ENCODE measurements at places on chromosomes 7 and 10.

- H3K27me3 ChIP-seq, result no peaks in the 10 kb centered on the region
- no peak overlapping the region for H3K27ac ChIP-seq
- no peaks in the 10 kb centered on the region for H3K36me3 ChIP-seq
- no peak overlapping the region for H3K4me3 ChIP-seq
- peaks cover 4% of the 10 kb centered on the region for H3K4me1 ChIP-seq
- no peak for DNase-seq
Observed at GRCh38 chr7:54788664-54789063, 29.7 kb upstream of the SEC61G start.

DNA sequence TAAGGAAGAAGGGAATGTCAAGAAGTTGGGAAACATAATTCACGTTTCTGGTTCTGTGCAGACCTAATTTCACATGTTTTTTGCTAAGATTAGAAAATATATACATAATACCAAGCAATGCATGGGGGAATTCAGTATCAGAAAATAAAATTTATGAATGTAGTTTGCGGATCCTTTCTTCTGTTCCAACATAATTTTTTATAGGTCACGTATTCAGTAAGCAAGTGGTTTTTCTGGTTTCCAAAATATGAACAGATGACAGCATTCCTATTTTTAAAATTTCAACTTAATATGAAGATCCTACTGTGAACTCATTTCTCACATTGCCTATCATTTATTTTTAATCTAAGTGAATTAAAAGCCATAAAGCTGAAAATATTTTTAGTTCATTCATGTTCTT is 560.0 kb upstream of the NRG3 start:
- no peak overlapping the region for H3K4me3 ChIP-seq
- no peaks in the 10 kb centered on the region for H3K36me3 ChIP-seq
- DNase-seq, result no peak
- H3K27ac ChIP-seq, result no peak overlapping the region
- H3K4me1 ChIP-seq, result no peaks in the 10 kb centered on the region
- no peaks in the 10 kb centered on the region for H3K27me3 ChIP-seq

- H3K27ac ChIP-seq, result no peak overlapping the region
- H3K4me1 ChIP-seq, result no peaks in the 10 kb centered on the region
- no peak for DNase-seq
- no peaks in the 10 kb centered on the region for H3K27me3 ChIP-seq
- no peak overlapping the region for H3K4me3 ChIP-seq
Observed at GRCh38 chr10:56329961-56330360, 31.1 kb downstream of the ZWINT start.

GRCh38 chr7:77238703-77239136 is 39.1 kb upstream of the FGL2 start:
- H3K27me3 ChIP-seq, result no peaks in the 10 kb centered on the region
- peak overlapping the region; percentile 27 for H3K27ac ChIP-seq
- H3K4me3 ChIP-seq, result no peak overlapping the region
- peaks cover 3% of the 10 kb centered on the region for H3K4me1 ChIP-seq
- no peaks in the 10 kb centered on the region for H3K36me3 ChIP-seq
- DNase-seq, result no peak

GRCh38 chr10:55631071-55631654 is 729.9 kb downstream of the ZWINT start:
- peak overlapping the region; percentile 43 for H3K4me3 ChIP-seq
- H3K27ac ChIP-seq, result no peak overlapping the region
- no peaks in the 10 kb centered on the region for H3K27me3 ChIP-seq
- peak; percentile 48 for DNase-seq

DNA sequence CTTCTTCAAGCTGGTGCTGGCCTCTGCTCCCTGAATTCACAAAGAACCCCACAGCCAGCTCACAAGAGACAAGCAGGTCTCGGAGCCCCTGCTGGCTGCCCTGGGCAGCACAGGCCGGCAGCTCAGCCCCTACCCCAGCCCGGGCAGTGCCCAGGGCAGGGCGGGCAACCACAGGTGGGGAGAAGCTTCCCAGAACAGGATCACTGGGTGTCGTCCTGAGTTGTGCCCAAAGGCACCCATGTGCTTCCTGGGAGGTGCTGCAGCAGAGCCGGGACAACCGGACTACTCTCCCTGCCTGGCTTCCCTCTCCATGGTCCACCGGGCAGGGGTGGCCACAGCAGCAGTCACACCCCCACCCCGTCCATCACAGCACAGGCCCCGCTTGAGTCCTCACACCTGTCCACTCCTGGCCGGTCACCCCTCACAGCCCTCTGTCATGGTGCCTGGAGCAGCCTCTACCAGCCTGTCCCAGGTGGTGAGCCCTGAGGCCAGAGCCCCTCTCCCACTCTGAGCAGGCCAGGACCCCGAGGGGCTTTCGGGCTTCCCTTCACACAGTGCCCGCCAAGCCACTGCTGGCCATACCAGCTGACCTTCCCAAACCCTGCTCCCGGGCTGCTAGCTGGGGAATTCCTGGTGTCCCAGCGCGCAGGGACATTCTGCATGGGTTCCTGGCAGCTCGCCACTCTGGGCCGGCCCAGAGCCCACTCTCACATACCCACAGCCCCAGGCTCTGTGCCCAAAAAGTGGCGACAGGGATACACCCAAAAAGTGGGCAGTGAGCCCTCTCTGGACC is 3.1 kb downstream of the RASGEF1A start:
- no peak overlapping the region for H3K4me3 ChIP-seq
- DNase-seq, result no peak
- H3K27ac ChIP-seq, result no peak overlapping the region
- H3K36me3 ChIP-seq, result no peaks in the 10 kb centered on the region

DNA sequence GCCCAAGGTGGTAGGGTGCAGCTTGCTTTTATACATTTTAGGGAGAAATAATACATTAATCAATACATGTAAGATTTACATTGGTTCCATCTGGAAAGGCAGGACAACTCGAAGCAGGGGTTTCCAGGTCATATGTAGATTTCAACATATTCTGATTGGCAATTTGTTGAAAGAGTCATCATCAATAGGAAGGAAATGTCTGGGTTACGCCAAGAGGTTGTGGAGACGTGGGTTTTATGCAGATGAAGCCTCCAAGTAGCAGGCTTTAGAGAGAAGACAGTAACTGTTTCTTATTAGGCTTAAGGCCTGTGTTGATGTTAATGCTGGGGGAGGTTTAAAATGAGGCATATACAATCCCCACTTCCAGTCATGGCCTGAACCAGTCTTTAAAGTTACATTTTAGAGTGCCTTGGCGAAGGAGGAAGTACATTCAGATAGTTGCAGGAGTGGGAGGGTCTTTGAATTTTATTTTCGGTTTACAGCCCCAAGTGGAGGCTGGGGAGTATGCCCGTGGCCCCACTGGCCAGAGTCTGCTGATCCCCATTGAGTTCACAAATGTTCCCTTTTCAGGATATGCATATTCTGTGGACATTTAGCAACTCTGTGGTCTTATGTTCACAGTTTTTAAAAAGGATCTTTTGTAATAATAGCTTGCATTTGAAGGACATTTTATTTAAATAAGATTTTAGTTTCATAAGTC is 166.0 kb upstream of the GDF10 start:
- no peak for DNase-seq
- H3K4me1 ChIP-seq, result no peaks in the 10 kb centered on the region
- no peak overlapping the region for H3K4me3 ChIP-seq

DNA sequence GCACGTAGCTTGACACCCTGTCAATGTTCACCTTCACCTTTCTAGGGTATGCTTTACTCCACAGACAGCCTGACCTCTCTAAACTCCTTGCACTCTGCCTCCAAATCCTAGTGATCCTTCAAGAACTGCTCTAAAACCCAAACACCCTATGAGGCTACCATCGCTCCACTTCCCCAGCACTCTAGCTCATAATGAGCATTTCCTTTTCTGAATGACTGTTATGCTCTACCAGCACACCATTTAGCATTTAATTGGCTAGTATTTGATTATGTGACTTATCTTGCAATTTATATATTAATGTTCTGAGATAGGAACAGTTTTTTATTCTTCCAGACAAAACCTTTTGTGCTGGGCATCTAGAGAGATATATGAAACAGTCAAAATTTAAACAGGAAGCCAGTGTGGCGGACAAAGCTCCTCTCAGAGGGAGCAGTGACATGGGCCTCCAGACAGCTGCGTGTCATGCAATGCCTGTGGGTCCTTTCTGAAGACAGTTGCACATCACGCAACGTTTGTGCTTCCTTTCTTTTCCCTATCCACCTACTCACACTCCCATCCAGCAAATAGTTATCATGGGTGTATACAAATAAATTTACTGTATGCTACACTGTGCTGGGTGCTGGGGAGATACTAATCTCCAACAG is 86.3 kb downstream of the ALOX5 start:
- H3K27me3 ChIP-seq, result no peaks in the 10 kb centered on the region
- peaks cover 4% of the 10 kb centered on the region for H3K36me3 ChIP-seq
- H3K4me3 ChIP-seq, result no peak overlapping the region

DNA sequence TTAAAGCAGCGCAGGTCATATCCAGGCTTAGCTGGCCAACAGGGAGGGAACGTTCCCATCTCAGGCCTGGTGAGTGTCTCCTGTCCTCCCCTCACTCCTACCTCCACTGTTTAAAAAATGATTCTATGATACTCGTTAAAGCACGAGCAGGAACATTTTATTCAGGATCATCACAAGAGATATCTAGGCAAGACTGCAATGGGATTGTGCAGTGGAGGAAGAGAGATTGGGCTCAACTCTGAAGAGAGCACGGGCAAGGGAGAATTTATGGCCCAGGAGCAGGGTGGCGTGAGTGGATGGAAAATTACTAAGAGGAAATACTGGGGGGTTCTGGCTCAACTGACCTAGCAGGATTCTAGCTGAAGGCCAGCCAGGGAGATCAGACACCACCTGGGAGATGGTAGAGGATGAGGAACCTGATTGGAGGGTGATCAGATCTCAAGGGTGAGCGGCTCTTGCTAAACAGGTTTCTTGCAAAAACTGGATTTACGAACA is 9.0 kb upstream of the HSPB1 start:
- no peaks in the 10 kb centered on the region for H3K27me3 ChIP-seq
- peaks cover 8% of the 10 kb centered on the region for H3K4me1 ChIP-seq
- H3K36me3 ChIP-seq, result no peaks in the 10 kb centered on the region

- no peak overlapping the region for H3K4me3 ChIP-seq
- H3K4me1 ChIP-seq, result peaks cover 24% of the 10 kb centered on the region
- H3K36me3 ChIP-seq, result no peaks in the 10 kb centered on the region
- H3K27ac ChIP-seq, result no peak overlapping the region
- DNase-seq, result no peak
Observed at GRCh38 chr10:110711382-110711781, 67.2 kb downstream of the RBM20 start.

GRCh38 chr10:7625836-7626235 is 40.9 kb downstream of the ITIH5 start:
- no peaks in the 10 kb centered on the region for H3K36me3 ChIP-seq
- H3K27me3 ChIP-seq, result peaks cover 3% of the 10 kb centered on the region
- H3K4me1 ChIP-seq, result no peaks in the 10 kb centered on the region
- no peak overlapping the region for H3K27ac ChIP-seq
- H3K4me3 ChIP-seq, result no peak overlapping the region

- H3K27ac ChIP-seq, result no peak overlapping the region
- no peaks in the 10 kb centered on the region for H3K27me3 ChIP-seq
- no peak for DNase-seq
- H3K4me1 ChIP-seq, result no peaks in the 10 kb centered on the region
- H3K36me3 ChIP-seq, result no peaks in the 10 kb centered on the region
- no peak overlapping the region for H3K4me3 ChIP-seq
Observed at GRCh38 chr10:109275960-109276359, 647.4 kb downstream of the XPNPEP1 start.

DNA sequence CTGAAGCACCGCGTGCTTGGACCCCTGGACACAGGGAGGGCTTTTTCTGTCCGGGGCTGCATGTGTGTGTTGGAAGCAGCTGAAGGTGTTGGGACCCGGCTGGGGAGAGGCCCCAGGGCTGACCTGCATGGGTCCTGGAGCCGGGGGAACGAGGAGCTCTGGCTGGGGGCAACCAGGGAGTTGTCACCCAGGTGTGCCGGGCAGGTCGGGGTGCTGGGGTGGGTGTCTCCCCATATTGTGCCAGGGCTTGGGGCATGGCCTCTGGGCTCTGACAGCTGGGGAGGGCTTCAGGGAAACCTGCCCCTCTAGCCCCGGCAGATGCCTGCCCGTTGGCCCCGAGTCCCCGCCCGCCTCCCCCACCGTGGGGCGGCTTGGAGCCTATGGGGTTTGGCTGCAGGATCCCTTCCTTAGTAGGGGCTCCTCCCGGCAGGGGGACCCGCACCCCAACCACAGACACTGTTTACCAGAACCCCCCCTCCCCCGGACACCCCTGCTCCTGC is 42.3 kb downstream of the UNCX start:
- H3K4me3 ChIP-seq, result no peak overlapping the region
- no peak overlapping the region for H3K27ac ChIP-seq
- peaks cover 2% of the 10 kb centered on the region for H3K27me3 ChIP-seq
